Caco-2 (cell line): ENCODE measurements at places on chromosomes 1 and 21.

- peak; percentile 49 for DNase-seq
These were observed 32.9 kb downstream of the RASAL2 start for GRCh38 chr1:178126741-178127185.

- DNase-seq, result no peak
These were observed 19.2 kb upstream of the EVA1B start for GRCh38 chr1:36342426-36343185.

GRCh38 chr1:21541329-21541728 lies 32.1 kb downstream of the ALPL start:
- no peak for DNase-seq

- DNase-seq, result no peak
These were observed 188.2 kb downstream of the OMA1 start for GRCh38 chr1:58358346-58358745.

- DNase-seq, result no peak
These were observed 432 bp downstream of the EPHB2 start for GRCh38 chr1:22711071-22711470.

DNA sequence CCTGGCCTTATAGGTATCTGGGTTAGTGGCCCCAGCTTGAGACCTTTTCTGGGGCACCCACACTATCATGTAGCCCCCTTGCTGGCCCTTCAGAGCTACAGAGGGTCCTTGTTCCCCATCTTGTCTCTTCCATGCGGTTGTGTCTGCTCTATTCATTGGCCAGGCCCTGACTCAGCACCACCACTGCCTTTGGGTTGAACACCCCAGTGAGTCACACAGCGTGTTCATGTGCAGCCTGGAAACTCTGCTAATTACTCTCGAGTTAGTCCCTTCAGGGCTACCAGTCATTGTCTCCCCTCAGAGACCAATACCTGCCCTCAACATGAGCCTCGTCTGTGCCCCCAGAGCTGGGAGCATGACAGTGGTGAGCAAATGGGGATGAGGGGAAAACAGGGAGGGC lies 28.2 kb upstream of the IKBKE start:
- DNase-seq, result no peak

- DNase-seq, result no peak
These were observed 11.5 kb upstream of the COL8A2 start for GRCh38 chr1:36136535-36136934.

GRCh38 chr1:226624526-226624925 lies 76.0 kb downstream of the STUM start:
- no peak for DNase-seq

- DNase-seq, result no peak
These were observed 50.2 kb upstream of the WASF2 start for GRCh38 chr1:27539901-27540861.

GRCh38 chr1:155219592-155220031 lies 11.1 kb downstream of the MTX1 start:
- peak; percentile 54 for DNase-seq

- DNase-seq, result no peak
These were observed 1588.9 kb downstream of the KCNT2 start for GRCh38 chr1:195019385-195019784.

DNA sequence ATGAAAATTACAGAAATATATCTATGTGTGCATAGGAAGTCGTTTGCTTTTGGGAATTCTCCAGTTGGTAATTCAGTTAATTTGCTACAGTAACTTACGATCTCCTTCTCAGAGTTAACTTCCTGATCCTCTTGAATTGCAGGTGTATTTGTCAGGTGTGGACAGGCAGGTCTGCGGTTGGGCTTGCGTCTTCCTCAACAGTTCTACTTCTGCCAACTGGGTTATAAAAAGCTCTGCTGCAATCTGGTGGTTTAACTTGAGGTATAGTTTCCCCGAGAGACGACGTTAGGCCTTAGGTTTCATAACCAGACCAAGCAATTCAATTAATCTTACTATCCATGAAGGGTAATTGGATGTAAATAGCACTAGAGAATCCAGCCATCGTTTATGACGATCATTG lies 88.2 kb downstream of the GABPA start:
- DNase-seq, result no peak

DNA sequence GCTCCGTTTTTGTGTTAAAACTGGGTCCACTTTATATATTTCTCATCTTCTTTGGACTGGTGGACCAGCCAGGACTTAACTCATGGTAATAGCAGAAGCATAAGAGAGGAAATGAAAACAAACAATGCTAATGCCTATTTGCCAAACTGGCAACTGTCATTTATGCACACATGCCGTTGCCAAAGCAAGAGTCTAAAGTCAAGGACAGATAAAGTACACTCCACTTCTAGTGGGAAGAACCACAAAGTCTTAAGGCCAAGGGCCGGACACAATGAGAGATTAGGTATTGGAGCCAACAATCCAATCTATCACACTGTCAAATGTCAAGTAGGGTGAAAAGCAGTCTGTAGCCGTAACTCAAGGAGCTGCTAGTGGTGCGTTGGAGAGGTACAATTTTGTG lies 157.7 kb downstream of the LYPLAL1 start:
- DNase-seq, result no peak

DNA sequence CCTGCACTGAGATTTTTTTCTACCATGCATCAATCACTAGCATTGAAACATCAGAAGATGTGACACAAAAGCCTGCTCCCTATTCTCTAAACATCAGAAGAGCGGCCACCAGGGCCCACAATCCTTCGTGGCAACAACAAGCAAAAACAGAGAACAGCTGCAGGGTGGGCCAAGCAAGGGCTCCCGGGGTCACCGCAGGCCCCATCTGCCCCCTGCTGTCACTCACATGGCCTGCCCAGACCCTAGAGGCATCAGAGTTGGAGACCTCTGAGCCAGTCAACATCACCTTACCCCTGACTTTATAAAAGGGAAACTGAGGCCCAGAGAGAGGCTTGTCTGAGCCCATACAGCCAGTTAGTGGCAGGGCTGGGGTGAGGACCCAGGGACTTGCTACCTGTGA lies 1.8 kb downstream of the LAPTM5 start:
- no peak for DNase-seq

DNA sequence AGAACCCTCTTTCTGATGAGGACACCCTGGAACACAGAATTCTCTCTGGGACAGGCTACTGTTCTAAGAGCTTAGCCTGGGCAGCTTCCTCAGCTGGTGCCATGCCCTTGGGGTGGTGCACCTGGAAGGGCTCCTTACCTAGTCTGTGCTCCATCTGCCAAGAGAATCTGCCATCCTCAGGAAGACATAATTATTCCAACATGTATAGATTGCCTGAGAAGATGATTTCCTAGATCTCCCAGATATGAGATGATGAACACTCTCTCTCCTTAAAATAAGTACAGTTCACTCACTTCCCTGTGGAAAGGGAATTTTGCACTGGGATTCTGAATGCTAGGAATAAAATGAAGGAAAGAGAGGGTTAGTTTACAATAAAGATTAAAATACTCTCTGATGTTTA lies 87.6 kb downstream of the NENF start:
- no peak for DNase-seq

GRCh38 chr1:205689479-205689878 lies 9.2 kb upstream of the SLC45A3 start:
- no peak for DNase-seq

- no peak for DNase-seq
These were observed 60.3 kb downstream of the SLX9 start for GRCh38 chr21:44999972-45000636.

DNA sequence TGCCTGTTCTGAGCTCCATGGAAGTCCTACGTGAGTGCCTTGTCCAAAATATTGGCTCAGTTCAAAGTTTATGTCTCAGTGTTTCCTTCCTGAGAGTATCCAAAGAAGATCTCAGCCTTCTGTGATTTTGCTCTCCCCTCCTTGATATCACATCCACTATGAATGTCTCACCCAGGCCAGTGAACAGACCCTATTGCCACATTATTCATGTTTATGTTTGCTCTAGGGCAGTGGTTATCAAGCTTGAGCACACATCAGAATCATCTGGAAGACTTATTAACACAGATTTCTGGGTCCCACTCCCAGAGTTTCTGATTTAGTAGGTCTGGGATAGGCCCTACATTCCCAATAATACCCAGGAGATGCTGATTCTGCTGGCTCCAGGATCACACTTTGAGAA lies 145.0 kb upstream of the FGGY start:
- DNase-seq, result no peak

GRCh38 chr21:19328954-19329353 lies 925.4 kb upstream of the TMPRSS15 start:
- no peak for DNase-seq

DNA sequence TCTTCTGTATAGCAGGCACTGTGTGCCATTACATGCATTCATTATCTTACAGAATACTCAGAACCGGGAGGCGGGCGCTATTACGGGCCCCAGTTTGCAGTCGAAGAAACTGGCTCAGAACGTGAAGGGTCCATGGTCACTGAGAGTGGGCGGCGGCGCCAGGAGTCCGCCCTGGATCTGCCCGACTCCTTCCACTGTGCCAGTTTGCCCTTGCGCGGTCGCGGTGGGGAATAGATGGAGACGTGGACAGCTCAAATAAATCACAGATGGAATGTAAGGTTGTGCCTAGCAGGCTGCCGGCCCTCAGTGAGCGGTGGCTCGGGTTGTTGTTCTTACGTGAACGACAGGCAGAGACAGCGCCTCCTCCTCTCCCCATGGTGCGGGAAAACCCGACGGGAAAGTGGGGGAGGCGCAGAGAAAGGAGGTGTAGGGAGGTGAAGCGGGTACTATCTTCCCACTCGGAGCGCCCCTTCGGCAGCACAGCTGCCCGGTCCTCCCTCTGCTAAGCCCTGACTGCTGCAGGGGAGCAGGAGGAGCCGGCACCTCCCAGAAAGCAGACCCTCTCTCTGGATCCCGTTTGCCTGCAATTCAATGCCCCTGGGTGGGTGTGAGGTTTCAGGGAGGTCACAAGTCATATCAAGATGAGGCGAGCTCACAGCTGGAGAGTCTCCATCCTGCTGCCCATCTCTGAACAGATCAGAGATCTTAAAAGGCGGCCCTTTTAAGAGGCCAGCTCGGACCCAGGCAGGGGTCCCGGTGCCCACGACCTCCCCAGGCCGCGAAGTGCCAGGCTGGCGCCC lies 1.1 kb downstream of the COL9A2 start:
- no peak for DNase-seq

GRCh38 chr1:179318491-179318890 lies 24.9 kb downstream of the SOAT1 start:
- DNase-seq, result no peak

DNA sequence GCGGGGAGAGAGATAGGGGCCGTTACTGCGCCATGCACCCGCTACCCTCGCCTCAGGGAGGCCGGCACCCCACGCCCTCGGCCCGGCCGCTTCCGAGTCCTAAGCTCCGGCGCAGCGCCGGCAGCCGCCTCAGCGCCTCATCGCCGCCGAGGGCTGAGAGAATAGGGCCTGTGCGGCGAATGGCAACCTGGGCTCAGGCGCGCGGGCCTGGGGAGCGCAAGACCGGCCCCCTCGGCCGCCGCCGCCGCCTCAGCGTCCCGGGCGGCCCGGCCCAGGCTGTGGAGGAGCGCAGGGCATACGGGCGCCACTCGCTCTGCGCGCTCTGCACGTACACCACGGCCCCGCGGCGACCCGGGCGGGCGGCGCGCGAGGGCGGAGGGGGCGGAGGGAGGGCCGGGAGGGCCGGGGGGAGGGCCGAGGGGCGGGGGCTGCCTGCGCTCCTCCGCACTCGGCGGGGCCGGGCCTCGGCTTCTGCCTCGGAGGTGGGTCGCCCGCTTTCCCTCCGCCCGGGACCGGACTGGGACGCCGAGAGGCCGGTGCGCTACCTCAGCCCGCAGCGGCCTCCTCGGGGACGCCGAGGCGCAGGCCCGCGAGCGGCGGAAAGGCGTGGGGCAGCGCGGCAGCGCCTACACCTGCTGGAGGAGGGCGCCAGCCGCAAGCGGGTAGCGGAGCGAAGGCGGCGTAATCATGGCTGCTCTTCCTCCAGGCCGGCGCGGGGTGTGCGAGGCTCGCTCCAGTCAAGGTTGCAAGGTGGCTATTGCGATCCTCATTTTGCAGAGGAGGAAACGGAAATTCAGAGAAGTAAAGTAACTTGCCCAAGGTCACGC lies at the start of gene EGLN1:
EGLN1 (minus strand) TSS at position 317 of the 827 bp plus-strand sequence. CDS start 399 bp downstream, outside the sequence.
- peak; percentile 94 for DNase-seq

DNA sequence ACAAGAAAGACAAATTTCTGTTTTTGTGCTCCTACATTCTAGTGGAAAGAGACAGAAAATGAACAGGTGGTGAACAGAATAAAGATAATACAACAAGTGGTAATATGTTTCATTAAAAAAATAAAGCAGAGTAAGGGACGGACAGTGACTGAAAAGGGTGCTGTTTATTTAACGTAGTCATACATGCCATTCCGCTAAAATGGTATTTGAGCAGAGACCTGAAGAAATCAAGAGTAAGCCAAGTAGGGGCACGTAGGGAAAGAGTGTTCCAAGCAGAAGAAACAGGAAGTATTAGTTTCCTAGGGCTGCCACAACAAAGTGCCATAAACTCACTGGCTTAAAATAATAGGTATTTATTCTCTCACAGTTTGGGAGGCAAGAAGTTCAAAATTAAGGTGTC lies 65.6 kb upstream of the KCTD3 start:
- DNase-seq, result no peak

DNA sequence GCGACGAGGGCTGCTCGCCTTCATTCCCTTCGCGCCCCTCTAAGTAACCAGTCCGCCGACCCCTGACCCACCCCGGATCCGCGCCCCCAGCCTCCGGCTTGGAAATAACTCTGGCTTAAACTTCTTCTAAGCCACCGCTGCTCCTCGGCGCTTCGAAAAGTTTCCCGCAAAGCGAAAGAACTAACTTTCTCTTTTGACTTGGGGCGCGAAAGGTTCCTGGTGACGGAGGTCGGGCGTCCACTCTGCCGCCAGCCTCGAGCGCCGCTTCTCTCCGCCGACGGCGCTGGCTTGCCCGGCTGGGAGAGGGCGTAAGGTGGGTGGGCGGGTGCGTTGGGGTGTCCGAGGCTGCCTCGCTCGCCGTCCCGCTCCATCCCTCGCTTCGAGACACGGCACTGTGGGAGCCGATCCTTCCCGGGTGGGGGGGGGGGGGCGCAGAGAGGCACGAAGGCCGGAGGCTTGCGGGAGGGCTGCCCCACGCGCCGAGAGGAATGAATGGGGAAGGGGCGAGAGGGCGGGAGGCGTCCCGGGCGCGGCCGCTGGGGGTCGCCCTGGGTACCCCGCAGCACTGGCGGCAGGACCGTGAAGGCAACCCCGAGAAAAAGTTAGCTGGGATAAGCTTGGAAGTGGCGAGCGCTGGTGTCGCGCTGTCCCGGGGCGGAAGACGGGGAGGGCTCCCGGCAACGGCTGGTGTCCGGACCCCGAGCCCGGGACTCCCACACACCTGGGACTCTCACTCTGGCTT lies 569 bp downstream of the ATF3 start:
- DNase-seq, result peak; percentile 85

- DNase-seq, result no peak
These were observed 78.6 kb downstream of the IVNS1ABP start for GRCh38 chr1:185238447-185238846.
